Stimulated activated CD4-positive, alpha-beta T cell treated with anti-CD3 and anti-CD28 coated beads, Interleukin-4, amount 100 ng/mL, for 48 hours (primary cell): ENCODE measurements at places on chromosomes 5 and 9.

- no peak for DNase-seq
Observed at GRCh38 chr5:60382716-60383115, 317.2 kb downstream of the DEPDC1B start.

- DNase-seq = no peak
Observed at GRCh38 chr9:106771608-106772007, 91.4 kb upstream of the ZNF462 start.

DNA sequence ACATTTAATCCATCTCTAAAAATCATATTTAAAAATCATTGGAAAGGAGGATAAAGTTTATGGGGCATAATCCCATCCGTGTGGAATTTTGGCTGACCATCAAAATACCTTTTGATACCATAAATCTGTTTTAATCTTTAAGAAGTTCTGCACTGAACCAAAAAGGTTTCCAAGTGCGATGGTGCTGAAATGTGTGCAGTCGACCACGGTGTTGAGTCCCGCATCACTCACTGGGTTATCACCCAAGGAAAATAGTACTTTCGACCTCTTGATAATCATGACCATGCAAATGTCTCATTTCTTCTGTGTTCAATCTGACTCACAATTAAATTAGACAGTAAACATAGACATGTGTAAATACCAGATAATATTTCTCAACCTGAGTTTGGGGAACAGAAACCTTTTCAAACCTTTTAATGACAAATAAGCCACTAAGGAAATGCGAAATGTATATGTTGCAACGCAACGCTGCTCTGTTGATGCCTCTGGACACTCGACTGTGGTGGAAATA lies 62.0 kb upstream of the CDH6 start:
- no peak for DNase-seq

DNA sequence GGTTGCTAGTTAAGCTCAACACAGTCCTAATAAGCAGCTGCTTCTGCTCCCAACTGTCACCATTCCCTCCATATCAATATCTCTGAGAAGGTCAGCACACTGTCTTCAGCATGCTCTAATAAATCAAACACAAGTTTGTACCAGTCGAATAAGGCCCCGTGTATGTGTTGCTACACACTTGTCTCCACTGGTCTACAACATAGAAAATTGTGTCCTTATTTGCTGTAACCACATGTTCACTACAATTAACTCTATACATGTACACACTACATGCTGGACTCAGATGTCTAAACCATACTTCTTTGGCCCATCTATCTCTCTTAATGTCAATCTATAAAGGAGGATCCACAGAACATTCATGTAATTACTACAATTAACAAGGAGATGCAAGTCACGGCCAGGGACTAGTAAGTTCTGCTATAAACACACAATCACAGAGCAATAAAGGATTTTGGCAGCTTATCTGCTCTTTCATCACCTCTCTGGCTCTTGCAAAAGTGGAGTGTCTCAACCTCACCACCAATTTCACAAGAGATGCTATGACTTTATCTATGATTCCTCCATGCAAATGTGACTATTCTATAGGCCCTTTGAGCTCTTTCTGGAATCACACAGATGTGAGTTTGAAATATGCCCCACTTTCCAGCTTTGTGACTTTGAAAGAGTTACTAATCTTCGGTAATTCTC lies 143.9 kb downstream of the SEMA5A start:
- DNase-seq = no peak

DNA sequence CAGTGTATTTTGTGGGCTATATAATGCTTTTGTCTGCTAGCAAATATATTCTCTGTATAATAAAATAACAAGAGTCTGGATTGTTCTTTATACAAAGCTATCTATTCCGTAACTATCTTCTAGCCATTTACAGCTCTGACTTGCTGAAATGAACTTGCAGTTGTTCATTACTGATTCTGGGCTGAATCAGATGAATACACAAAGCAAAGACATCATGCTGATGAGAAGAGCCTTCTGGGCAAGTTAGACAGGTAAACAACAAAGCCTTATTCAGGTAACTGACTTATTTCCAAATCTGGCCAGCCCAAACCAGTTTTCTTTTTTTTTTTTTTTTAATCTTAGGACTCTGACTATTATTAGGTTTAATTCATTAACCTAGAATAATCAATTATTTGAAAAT lies 255.5 kb downstream of the KIAA0825 start:
- DNase-seq = no peak

DNA sequence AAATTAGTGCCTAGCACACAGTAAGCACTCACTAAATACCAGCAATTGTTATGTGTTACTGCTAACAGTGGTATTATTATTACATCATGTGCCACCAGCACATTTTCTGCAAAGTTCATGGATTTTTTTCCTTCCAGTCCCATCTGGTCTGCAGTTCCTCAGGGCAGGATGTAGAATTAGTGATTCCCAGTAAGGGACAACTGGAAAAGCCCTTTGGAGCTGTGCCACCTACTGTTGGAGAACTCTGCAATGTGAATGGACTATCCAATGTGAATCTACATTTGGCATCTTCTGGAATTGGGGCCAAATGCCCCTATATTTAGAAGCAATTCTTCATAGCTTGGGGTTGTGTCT lies 154.0 kb downstream of the CDH6 start:
- DNase-seq = no peak

- no peak for DNase-seq
Observed at GRCh38 chr5:149301744-149302380, 30.2 kb downstream of the AFAP1L1 start.

DNA sequence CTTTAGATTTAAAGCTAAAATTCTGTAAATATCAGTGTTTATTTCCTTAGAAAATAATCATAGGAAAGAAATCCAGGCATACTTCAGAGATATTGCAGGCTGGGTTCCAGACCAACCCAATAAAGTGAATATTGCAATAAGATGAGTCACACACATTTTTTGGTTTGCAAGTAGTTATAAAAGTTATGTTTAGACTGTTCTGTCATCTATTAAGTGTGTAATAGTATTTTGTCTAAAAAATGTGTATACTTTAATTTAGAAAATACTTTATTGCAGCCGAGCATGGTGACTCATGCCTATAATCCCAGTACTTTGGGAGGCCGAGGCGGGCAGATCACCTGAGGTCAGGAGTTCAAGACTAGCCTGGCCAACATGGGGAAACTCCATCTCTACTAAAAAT lies 6.9 kb upstream of the RIC1 start:
- no peak for DNase-seq

GRCh38 chr9:121636341-121636865 lies 15.0 kb upstream of the DAB2IP start:
- no peak for DNase-seq

GRCh38 chr9:96725576-96725975 lies 52.3 kb downstream of the ZNF510 start:
- DNase-seq = no peak

- no peak for DNase-seq
Observed at GRCh38 chr5:167294882-167295680, 996.4 kb upstream of the WWC1 start.

DNA sequence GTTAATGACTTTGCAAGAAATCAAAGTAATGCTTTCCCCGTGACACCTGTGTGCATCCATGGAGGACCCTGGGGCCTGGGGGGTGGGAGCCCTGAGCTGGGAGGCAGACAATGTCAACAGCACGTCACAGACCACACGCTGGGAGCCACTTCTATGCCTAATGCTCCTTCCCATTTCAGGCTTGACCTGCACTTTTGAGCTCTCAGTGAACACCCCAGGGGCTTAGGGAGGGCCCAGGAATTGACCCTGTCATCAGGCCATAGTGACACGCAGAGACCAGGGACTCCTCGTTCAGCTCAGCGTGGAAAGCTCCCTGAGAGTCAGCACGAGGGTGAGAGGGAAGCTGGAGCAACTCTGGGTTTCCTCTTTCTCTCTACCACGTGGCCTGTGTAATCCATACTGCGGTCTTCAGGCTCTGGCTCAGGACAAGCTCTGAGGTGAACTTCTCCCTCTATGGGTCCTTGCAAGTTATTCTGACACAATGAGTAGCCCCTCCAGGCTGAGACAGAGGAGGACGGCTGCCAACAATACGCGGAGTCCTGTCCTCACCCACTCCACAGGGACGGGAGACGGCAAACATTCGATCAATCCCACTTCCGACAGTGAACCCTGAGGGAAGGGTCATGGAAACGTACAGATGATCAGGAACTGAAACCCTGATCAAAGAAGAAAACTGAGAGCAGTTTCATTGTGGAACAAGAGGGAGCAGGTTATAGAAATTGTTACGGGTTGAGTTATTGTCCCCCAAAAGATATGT lies 130.8 kb upstream of the IRX4 start:
- DNase-seq = no peak

- no peak for DNase-seq
Observed at GRCh38 chr9:138007918-138008841, 130.6 kb downstream of the CACNA1B start.

DNA sequence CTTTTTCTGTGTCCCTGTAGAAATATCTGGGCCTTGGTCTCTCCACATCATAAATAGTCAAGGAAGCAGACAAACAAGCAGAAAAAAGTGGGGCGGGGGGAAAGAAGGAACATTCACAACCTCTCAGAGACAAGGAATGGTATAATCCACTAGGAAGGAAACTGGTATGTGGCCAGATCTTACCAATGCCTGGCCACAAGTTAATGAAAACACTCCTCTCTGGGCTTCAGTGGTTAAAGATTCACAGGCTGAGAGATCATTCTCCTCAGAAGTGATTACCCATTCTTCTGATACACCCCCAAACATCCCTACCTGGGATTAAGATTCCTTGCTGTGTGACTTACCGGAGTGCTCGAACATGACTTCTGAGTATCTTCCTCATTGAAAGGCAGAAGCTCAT lies 290.6 kb downstream of the MARCHF11 start:
- no peak for DNase-seq

GRCh38 chr5:14656898-14657297 lies 7.6 kb upstream of the OTULIN start:
- DNase-seq = no peak

GRCh38 chr9:123656565-123656964 lies 273.4 kb downstream of the DENND1A start:
- DNase-seq = no peak

DNA sequence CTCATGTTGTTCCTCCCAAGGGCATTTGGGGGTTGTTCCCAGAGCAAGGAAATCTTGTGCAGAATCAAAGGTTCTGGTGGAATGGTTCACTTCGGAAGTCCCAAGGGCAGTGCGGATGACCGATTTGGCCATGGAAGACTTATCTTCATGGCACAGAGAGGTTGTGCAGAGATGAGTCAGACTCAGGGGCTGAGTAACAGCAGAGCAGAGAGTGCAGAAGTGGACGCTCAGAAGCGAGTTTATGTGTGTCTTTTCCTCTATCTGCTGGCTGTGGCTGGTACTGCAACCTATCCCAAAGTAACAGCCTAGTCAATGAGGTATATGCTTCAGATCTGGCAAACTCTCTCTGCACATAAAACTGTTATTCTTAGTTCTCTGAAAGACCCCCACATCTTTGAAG lies 118.1 kb downstream of the DPYSL3 start:
- no peak for DNase-seq

- DNase-seq = no peak
Observed at GRCh38 chr5:178797546-178798440, 62.0 kb upstream of the ZNF354B start.
